ENCODE measurements at places on chromosomes 7 and 10. TPM values are rescaled to one million over a fixed set of nuclear protein-coding genes. Genes with fewer than 3 reads are reported as not detected.

DNA sequence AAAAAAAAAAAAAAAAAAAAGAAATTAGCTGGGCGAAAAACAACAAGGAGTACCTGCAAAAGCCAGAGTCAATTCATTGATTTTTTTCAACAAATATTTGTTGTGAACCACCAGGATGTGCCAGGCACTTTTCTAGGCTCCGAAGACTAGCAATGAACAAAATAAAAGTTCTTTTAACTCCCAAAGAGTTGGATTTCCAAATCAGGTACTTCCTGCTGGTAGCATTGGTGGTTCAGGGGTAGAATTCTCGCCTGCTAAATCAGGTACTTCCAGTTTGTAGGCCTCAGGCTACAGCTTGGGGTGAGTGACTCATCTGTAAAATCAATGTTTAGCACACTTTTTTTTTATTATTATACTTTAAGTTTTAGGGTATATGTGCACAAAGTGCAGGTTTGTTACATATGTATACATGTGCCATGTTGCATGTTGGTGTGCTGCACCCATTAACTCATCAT lies 10.9 kb downstream of the PPA1 start:
- no peak overlapping the region for H3K27ac ChIP-seq

MMD2 gene
- not detected for total RNA-seq

SEMA3C gene
- total RNA-seq = 46.7 TPM

ZPBP gene
- not detected for total RNA-seq

DNA sequence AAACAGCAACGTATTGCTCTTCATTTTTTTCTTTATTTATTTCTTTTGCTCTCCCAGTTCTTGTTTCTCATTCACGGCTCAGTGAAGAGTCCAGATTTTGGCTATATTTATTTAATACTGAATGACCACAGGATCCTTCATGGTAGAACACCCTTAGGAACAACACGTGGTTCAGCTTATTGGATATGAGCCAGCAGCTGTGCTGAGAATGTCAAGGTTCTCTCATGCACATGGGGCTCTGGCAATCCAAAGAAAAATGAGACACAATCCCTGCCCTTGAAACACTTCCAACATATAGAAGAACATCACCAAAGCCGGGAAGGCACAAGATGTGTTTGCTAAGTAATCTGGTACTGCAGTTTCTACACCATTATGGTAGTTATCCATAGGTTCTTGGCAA lies 852.9 kb downstream of the SORCS1 start:
- H3K27ac ChIP-seq = no peak overlapping the region
- DNase-seq = no peak
- no peaks in the 10 kb centered on the region for H3K36me3 ChIP-seq
- H3K4me3 ChIP-seq = no peak overlapping the region
- no peaks in the 10 kb centered on the region for H3K27me3 ChIP-seq
- H3K4me1 ChIP-seq = no peaks in the 10 kb centered on the region

TMEM270 gene
- not detected for total RNA-seq

DNA sequence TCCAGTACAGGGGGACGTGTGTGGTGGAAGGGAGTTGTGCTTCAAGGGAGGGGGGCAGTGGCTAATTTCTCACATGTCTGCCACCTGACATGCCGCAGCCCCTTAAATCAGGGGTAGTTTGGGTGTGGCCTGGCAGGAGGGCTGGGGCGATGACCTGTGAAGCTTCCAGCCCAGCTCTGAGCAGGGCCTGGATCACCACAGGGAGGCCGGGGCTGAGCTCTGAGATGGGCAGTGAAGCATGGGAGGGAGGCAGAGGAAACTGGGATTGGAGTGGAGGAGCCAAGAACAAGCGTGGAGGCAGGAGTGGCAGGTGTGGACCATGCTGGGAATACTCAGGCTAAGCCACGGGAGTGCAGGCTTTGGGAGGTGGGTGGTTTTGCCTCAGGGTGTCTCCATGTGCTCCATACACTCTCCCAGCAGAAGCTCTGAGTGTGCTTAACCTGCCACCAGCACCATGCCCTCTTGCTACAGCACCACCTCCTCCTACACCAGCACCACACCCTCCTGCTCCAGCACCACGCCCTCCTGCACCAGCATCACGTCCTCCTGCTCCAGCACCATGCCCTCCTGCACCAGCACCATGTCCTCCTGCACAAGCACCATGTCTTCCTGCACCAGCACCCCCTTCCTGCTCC lies 99.3 kb upstream of the SHH start:
- no peak overlapping the region for H3K4me3 ChIP-seq
- no peaks in the 10 kb centered on the region for H3K36me3 ChIP-seq
- no peaks in the 10 kb centered on the region for H3K27me3 ChIP-seq
- peaks cover 15% of the 10 kb centered on the region for H3K4me1 ChIP-seq
- DNase-seq = no peak
- H3K27ac ChIP-seq = no peak overlapping the region

INTS1 gene
- total RNA-seq = 50.9 TPM

DNA sequence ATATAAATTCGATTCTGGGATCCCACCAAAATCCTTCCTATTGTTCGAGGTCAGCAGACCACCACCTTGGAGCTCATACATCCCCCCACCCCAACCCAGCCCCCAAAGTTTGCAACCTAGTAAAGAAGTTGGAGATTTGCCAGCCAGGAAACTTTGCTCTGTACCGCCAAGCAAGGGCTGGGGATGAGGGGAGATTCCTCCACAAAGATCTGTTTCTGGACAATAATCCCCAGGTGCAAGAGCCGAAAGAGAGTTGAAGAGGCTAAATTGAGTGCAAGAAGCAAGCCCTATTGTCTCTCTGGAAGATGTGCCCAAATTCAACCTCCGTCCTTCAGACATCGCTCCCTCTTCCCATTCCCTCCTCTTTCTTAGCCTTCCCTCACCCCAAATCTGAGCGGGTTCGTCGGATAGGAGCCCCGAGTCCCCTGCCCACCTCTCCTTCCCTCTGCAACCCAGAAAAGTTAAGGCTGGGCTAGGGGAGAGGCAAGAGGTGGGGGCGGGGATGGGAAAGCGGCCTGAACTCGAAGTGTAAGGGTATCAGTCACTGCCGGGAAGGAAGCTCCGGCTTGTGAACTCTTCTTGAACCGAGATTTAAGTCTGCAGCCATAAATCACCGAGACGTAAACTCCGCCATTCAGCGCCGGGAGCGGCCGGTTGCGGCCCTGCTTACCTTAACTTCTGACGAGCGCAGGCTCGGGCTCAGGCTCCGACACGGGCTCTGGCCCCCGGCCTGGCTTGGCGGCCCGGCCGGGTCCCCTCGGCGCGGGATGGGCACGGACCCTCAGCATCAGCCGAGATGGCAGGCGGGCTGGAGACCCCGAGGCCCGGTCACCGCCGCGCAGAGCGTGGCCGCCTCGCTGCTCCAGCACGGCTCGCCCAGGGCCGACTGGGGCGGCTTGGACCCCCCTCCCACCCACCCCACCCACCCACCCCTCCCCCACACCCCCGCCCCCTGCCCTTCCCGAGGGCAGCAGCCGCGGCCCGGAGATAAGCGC lies 10.8 kb upstream of the HOXA2 start:
- peak overlapping the region; percentile 89 for H3K27ac ChIP-seq
- no peaks in the 10 kb centered on the region for H3K36me3 ChIP-seq
- H3K4me1 ChIP-seq = peaks cover 28% of the 10 kb centered on the region
- peaks cover 2% of the 10 kb centered on the region for H3K27me3 ChIP-seq

DNA sequence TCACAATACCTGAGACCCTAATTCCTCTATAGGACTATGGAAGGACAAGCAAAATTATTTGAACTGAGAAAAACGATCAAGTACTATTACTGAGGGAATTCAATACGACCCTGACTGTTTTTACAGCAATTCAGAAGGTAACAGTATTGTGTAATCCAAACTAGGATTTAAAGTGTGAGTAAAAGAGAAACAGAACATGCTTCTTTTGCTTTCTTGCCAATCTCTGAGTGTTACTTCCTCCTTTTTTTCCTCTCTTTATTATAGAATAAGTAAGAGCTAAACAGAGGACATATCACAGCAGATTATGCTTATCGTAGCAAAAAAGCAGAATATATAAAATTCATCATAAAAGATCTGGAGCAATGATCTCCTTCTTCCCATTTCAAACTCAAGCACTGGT lies 292.1 kb downstream of the THSD7A start:
- peaks cover 6% of the 10 kb centered on the region for H3K4me1 ChIP-seq
- no peak overlapping the region for H3K4me3 ChIP-seq
- DNase-seq = no peak
- H3K27ac ChIP-seq = no peak overlapping the region
- no peaks in the 10 kb centered on the region for H3K36me3 ChIP-seq

OR6B1 gene
- not detected for total RNA-seq

DNA sequence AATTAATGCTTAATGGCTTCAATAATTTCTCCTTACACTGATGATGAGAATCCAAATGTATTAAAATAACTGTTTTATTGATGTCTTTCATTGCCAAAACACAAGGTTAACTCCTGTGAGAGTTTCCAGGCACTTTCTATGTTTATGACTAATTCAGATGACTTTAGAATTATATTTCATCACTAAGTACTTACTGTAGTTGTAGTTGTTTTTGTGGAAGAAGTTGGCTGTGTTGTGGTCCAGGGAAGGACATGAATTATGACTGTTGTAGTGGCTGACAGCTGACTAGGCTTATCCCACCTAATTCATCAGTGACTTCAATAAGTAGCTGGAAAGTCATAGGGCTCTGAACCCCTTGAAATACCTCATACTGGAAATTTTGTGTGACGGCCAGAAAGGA lies 254.8 kb downstream of the HGF start:
- no peaks in the 10 kb centered on the region for H3K27me3 ChIP-seq
- DNase-seq = no peak
- H3K27ac ChIP-seq = no peak overlapping the region
- H3K36me3 ChIP-seq = no peaks in the 10 kb centered on the region
- no peaks in the 10 kb centered on the region for H3K4me1 ChIP-seq
- H3K4me3 ChIP-seq = no peak overlapping the region

RBP3 gene
- total RNA-seq = not detected
